ENCODE measurements at places on chromosomes 6 and 20.

DNA sequence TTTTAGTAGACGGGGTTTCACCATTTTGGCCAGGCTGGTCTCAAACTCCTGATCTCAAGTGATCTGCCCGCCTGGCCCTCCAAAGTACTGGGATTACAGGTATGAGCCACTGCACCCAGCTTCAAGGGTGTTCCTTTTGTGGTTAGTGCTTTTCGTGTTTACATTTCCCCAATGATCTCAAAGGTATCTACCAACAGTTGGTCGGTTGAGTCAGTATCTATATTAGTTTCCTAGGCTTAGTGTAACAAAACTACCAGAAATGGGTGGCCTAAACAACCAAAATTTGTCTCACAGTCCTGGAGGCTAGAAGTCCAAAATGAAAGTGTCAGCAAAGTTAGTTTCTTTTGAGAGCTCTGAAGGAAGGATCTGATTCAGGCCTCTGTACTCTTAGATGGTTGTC lies 30.1 kb downstream of the CASP8AP2 start:
- DNase-seq, result no peak

GRCh38 chr6:4383910-4384638 lies 248.7 kb upstream of the ECI2 start:
- DNase-seq, result no peak

DNA sequence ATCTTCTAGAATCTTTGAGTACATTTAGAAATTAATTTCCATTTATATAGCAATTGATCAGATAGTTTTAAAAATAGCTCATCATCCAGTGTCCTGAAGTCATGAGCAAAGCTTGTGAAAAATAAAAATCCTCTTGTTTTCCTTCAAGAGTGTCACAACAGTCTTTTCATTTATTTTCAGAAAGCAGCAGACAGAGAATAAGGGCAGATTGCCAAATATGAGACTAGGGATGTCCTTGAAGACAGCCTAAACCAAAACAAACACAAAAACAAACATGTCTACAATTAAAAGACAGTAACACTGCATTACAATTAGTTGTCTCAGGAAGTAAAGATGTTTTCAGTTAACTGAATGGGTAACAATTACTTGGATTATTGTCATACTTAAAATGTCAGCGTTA lies 682.8 kb downstream of the TFAP2A start:
- no peak for DNase-seq

- no peak for DNase-seq
Observed at GRCh38 chr6:26157251-26158075, 70.2 kb downstream of the HFE start.

- DNase-seq, result no peak
Observed at GRCh38 chr6:141957271-141957670, 175.5 kb upstream of the GJE1 start.

DNA sequence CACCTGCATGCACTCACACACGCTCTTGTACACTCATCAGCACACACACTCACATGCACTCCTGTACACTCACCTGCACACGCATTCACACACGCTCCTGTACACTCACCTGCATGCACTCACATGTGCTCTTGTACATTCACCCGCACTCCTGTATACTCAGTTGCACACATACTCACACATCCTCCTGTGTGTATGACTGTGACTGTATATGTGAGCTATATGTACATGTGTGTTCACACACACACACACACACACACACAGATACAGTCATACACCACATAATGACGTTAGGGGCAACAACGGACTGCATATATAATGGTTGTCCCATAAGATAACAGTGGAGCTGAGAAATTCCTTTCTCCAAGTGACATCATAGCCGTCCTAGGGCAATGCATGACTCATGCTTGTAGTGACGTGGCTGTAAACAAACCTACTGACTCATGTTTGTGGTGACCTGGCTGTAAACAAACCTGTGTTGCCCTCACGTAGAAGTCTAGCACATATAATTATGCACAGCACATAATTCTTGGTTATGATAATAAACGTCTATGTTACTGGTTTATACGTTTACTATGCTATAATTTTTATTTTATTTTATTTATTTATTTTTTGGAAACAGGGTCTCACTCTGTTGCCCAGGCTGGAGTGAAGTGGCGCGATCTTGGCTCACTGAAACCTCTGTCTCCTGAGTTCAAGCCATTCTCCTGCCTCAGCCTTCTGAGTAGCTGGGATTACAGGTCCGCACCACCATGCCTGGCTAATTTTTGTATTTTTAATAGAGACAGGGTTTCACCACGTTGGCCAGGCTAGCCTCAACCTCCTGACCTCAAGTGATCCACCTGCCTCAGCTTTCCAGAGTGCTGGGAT lies 22.8 kb upstream of the TAF4 start:
- DNase-seq, result no peak

DNA sequence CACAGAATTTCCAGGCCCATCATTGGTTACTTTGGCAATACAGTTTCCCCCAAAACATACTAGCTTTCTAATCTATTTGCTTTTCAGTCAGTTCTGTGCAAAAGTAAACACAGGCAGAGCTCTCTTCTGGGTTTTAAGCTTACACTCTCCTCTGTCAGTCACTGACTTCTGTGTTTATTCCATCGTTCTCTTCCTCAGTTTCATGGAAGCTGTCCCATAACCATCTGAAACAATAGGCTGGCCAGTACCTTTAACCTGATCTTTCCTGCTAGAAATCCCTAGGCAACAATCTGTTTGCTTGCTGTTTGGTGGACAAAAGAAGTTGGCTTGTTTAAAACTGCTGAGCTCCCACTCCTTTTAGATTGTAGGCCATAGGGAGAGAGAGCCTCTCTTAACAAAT lies 431.5 kb downstream of the HACE1 start:
- no peak for DNase-seq

GRCh38 chr20:35636095-35636494 lies 20.5 kb downstream of the SPAG4 start:
- DNase-seq, result no peak

GRCh38 chr6:170270984-170271593 lies 19.8 kb downstream of the DLL1 start:
- DNase-seq, result no peak

DNA sequence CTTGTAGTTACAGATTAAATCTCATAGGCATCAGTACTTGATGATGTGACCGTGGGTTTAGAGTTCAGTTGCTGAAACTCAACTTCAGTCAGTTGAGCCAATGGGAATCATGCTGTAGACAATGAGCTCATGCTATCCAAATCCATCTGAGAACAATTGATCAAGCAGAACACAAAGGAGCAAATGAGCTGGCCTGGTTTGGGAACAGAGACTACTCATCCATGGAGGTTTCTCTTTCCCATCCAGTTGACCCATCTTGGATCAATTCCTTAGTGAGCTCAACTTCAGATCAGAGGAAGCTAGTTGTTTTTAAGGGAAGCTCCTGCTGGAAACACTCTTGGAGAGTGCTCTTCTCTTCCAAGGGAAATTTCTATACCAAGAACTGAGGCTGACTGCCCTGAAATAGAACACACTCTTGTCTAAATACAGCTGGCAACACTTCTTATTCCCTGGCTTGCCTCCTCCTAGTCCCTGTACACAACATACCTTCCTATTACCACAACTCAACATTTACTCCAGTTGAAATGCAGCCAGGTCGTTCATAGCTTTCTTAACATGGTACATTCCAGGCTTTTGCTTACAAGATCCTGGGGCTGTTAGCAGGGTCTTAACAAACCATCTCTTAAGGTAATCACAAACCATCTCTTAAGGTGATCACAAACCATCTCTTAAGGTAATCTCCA lies 203.9 kb upstream of the PRDM1 start:
- no peak for DNase-seq

- no peak for DNase-seq
Observed at GRCh38 chr6:109298605-109299264, 83.5 kb downstream of the CD164 start.

GRCh38 chr6:111339294-111339693 lies 143.7 kb downstream of the REV3L start:
- DNase-seq, result no peak

DNA sequence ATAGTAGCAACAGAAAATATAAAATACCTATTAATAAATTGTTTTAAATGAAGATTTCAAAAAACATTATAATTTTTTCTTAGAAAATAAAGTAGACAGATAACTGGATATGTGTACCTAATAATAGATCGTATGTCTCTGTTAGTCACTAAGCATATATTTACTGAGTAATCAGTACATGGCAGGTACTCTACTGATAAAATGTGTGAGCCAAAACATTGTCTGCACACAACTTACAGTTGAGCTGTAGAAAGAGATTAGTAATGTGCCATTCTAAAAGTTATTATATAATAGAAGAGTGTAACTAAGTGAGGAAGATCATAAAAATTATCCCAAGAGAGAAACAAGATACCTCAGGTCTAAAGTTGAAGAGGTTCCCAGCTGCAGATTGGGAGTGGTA lies 929.9 kb upstream of the EPHA7 start:
- no peak for DNase-seq

GRCh38 chr6:138988469-138988834 lies 399 bp upstream of the REPS1 start:
- DNase-seq, result no peak

DNA sequence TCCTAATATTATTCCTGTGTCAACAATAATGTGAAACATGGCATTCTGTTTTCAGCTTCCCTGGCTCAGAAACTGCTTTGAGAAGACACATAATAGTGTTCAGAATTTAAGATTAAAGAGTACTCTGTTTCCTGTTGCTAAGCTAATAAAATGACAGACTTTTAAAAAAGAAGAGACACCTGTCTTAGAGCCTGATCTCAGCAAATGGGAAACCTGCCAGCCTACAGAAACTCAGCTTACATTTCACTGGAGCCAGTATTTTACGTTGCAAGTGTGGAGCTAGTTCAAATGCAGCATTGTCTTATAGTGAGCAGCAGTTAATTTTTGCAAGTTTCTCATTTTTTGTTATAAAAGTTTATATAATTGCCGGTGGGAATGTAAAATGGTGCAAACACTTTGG lies 28.8 kb downstream of the KIZ start:
- no peak for DNase-seq

GRCh38 chr6:36963451-36964290 lies 9.1 kb downstream of the PI16 start:
- no peak for DNase-seq

DNA sequence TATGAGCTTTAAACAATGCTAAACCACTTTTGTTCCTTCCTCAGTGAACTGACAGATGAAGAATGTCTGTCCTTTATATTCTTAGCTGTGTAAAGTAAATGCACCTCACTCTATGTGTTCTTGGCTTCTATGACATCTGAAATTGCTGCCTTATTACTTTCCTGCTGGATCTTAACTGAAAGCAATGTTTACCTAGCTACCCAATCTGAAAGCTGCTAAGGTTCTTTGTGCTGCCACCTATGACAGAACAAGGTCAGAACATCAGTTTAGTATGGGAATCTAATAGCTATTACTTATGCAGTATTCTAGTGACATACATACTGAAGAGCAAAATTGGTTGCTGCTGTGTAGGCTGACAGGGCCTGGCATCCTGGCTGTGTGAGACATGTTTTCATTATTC lies 444.1 kb downstream of the KHDRBS2 start:
- no peak for DNase-seq

GRCh38 chr20:8661229-8661952 lies 407.5 kb upstream of the PLCB4 start:
- no peak for DNase-seq

- no peak for DNase-seq
Observed at GRCh38 chr6:37463110-37463509, 30.1 kb downstream of the CMTR1 start.

GRCh38 chr6:144753023-144753705 lies 468.0 kb downstream of the UTRN start:
- no peak for DNase-seq

DNA sequence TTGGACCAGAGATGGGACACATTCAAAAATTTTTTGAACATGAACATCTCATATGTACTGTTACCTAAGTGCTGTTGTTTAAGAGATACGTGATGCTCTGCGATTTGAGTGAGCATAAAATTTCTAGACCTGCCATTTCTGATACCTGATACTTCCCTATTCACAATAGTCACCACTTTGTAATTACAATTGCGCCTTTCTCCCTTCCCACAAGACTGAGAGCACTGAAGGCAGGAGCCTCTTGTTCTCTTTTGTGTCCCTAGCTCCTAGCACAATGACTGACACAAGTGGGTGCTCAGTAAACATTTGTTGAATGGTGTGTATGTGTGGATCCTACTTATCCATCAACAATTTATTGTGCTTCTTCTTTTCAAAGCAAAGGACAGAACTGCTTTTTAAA lies 92.8 kb upstream of the TMEM30A start:
- no peak for DNase-seq

GRCh38 chr6:15916581-15916980 lies 212.3 kb upstream of the MYLIP start:
- no peak for DNase-seq

DNA sequence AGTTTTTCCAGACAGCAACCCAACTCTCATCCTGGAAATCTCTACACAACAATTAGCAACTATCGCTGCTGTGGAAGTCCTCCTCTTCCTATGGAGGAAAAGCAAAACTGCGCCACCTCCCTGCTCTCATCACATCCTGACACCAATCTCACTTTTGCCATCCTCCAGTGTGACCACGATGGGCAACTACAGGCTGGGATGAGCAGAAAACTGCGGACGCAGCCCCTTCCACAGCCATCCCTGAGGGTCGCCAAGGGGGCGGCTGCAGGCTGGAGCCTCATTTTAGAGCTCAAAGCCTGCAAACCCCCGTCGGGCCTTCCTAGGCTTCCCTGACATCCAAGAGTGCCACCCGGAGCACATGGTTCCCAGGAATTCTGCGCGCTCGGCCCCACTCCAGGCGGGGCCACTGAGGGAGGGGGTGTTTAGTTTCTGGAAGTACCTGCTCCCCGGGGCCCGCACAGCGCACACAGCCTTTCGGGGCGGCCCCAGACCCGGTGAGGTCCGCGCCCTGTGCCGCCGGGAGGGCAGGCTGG lies 1.2 kb downstream of the TCFL5 start:
- no peak for DNase-seq

DNA sequence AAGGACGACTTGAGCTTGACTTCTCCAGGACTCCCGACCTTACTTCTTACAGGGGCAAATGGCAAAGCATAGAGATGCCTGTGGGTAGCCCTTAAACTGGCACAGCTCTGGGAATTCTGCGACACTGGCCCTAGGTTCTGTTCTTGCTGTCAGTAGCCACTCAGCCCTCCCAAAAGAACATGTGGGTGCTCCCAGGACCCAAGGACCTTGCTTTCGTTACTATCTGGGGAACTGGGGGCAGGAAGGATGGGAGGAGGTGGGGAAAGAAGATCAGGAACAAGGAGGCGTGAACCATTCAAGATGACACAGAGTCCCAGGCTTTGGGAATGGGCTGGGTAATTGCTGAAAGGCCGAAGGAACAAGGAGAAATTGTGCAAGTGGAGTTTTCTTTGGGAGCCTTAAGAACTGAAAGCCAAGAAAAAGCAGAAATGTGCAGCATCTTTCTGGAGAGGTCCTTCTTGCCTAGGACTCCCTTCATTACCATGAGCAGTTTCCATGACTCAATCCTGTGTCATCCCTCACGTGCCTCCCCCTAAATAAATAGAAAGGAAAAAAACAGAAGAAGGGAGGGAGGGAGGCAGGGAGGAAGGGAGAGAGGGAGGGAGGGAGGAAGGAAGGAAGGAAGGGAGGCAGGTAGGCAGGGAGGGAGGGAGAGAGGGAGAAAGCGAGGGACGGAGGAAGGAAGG lies 284.6 kb upstream of the FOXQ1 start:
- DNase-seq, result no peak

- no peak for DNase-seq
Observed at GRCh38 chr6:48839206-48839605, 623.8 kb downstream of the MMUT start.
